GOT3 (cell line): ENCODE measurements at places on chromosomes 1 and 21.

DNA sequence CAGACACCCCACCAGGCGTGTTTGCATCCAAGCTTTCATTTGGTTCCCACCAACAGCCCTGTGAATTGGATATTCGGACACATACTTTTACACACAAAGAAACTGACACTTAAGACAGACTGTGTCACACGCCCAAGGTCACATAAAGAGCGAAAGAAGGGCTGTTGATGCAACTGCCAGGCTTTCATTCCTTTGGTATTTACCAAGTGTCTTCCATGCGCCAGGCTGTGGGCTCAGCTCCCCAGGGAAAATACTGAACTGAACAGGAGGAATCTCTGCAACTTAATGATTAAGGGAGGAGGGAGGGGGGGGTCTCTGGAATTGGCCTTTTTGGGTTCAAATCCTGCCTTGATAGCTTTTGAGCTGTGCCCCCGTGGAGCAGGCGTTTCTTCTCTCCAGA is 122.8 kb downstream of the ACTL8 start:
- DNase-seq, result no peak

DNA sequence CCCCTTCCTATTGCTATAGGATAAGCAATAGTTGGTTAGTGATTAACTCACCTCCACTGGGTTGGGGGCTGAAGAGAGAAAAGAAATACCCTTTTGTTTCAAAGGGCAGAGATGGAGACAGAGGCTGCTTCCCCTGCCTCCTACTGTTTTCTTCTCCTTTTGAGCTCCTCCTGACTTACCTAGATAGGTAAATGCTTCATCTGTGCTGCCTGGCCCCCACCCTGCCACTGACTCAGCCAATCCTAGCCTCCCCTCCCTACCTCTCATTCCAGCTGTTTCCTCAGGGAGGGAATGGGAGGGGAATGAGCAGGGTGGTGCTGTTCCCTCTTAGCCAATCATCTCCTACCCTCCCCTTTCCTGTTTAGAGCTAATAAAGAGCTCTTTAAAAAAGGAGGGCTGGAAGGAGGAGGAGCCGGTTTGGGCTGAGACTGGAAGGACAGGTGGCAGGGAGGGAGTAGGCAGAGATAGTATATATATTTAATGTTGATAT is at the start of gene C1orf116:
Gene C1orf116 (minus strand): TSS at position 229 of the 490 bp plus-strand sequence. CDS start 5,158 bp downstream, outside the sequence.
- DNase-seq, result no peak

- peak; percentile 64 for DNase-seq
Observed at GRCh38 chr21:36135391-36136102, 668 bp downstream of the CBR3 start.

DNA sequence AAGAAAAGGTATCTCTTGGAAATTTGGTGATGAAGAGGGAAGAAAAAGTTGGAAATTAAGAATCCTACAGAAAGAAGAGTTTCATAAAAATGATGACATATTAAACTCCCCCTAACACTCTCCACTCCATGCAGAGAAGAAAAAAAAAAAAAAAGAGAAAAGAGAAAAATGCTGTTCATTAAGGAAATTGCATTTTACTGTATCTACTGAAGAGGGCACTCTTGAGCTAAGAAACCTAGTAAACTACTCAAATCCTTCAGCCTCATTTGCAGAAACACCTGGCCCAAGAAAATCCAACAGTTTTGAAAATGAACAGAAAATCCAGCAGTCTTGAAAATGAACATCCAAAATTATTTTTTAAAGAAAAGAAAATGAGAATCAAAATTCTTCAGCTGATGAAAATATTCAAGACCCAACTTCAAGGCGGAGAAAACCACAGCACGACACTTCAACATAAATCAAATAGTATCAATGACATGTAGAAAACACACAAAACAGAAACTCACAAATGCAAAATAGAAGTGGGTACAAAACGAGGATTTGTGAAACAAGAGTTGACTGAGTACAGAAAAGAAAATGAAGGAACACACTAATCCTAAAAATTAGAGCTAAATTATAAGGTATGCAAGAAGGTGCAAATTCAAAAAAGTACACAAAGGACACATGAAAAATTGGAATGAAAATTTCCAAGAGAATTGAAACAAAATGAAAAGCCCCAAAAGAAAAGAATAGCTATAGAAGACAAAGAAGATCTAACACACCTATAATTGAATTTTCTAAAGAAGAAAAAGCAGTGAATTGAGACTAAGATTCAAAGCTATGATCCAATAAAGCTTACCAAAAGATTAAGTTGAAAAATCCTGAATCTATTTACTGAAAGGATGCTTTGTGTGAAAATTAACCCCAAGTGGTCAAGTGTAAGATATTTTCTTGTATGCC is 73.2 kb upstream of the DNAJC6 start:
- DNase-seq, result no peak

GRCh38 chr1:240169188-240169587 is 77.5 kb downstream of the FMN2 start:
- DNase-seq, result no peak

- DNase-seq, result no peak
Observed at GRCh38 chr1:212650228-212650627, 41.7 kb downstream of the ATF3 start.

GRCh38 chr1:219276049-219276738 is 102.5 kb downstream of the LYPLAL1 start:
- DNase-seq, result no peak

GRCh38 chr1:240149484-240150094 is 57.9 kb downstream of the FMN2 start:
- no peak for DNase-seq

DNA sequence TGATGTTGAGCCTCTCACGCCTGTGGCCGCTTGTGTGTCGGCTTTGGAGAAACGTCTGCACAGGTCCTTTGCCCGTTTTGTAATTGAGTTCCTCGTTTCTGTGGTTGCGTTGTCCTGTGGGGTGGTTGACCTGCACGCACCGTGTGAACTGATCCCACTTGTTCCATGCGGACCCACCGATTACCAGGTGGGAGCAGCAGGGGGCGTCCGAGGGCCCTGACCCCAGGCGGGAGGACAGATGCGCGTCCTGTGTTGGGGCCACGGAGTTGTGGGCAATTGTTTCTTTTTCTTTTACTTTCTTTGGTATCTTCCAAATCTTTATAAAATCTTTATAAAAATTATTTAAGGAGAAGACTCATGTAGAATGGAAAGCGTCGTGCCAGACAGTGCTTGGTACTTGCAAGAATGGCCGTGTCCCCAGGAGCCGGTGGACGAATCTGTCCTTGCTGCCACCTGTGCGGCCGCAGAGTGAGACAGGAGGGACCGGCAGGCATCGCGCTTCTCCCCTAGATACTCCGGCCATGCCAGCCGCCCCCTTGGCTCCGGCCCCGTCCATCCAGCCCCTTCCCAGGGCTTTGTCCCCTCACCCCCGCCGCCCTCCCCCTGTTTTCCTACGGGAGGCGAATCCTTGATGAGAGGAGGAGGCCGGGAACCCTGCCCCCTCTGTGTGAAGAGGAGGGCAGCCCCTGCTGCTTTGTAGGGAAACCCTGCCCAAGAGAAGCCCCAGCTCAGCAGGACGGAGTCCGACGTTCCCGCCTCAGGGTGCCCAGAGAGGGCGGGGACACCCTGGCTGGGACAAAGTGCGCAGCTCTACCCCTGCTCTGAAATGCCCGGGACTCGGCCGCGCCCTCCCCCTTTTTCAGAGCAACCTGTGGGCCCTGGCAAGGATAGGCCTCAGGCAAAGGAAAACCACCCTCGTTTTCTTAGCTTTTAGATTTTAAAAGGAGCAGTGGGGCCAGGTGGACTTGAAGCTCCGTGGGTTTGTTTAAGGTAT is 41.7 kb downstream of the PRKCZ start:
- DNase-seq, result no peak
